ENCODE measurements at places on chromosomes 3 and 15.

- no peak for DNase-seq
Measured at GRCh38 chr3:127927829-127928604, 13.0 kb downstream of the KBTBD12 start.

DNA sequence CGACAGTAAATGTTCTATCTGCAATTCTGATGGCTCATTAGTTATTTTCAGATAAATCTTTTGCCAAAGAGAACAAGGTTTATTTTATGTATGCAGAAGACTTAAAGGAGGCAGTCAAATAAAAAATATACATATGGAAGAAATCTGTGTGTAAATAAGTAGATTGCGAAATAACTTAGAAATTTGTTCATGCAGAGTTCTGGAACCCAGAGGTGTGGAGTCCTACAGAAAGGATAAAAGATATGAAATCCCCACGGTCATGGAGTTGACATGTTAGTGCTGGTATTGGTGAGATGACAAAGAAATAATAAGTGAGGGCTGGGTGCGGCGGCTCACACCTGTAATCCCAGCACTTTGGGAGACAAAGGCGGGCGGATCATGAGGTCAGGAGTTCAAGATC, 111.2 kb upstream of the CFAP20DC start:
- DNase-seq: no peak

GRCh38 chr15:50145451-50145872, 26.4 kb upstream of the ATP8B4 start:
- DNase-seq: no peak

DNA sequence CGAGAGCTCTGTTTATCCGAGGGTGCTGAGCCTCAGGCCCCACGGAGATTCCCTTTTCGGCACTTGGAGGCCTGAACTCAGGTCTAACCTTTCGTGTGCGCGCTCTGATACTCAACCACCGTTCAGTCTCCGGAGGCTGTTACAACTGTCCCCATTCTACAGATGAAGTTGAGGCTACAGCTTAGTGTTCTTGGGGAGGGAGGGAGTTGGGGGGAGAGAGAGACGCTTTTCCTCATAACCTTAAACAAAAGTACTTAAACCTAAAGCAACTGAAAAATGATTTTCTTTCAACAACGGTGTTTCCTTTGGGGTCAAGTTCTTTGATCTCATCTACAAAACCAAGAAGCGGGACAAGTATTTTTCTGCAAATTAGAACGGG, 952 bp upstream of the CHST2 start:
- no peak for DNase-seq

DNA sequence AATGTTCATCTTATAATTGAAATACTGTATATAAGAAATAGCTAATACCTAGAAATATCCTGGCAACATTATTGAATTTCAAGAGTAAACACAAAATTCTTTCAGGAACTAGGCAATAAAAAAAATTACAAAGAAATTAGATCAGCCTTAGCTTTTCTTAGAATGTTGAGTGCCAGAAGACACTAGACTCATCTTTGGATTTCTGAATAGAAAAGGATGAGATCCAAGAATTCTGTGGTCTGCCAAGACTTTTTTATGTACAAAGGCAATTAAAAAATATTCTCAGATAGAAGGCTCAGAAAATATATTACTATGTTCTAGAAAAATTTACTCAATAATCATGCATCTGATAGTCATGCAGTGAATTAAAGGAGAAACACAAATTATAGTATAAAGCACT, 294.5 kb upstream of the CDIN1 start:
- no peak for DNase-seq

GRCh38 chr15:53203454-53203853, 413.3 kb upstream of the ONECUT1 start:
- no peak for DNase-seq

GRCh38 chr3:153626158-153626557, 464.1 kb downstream of the RAP2B start:
- no peak for DNase-seq

- no peak for DNase-seq
Measured at GRCh38 chr3:187082758-187083375, 56.4 kb downstream of the RPL39L start.

- no peak for DNase-seq
Measured at GRCh38 chr15:42919308-42919707, 1.3 kb downstream of the TTBK2 start.

DNA sequence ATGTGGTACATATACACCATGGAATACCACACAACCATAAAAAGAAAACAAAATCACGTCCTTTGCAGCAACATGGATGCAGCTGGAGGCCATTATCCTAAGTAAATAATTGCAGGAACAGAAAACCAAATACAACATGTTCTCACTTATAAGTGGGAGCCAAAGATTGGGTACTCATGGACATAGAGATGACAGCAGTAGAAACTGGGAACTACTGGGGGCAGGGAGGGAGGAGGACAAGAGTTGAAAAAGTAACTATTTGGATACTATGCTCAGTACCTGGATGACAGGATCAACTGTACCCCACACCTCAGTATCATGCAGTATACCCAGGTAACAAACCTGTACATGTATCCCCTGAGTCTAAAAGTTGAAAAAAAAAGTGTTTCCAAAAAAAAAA, 23.2 kb upstream of the ATOSA start:
- no peak for DNase-seq

GRCh38 chr15:77646104-77646694, 13.5 kb upstream of the LINGO1 start:
- no peak for DNase-seq

GRCh38 chr15:78067328-78068228, 9.9 kb downstream of the TBC1D2B start:
- no peak for DNase-seq

GRCh38 chr15:88835119-88835518, 31.9 kb downstream of the ACAN start:
- DNase-seq: no peak

DNA sequence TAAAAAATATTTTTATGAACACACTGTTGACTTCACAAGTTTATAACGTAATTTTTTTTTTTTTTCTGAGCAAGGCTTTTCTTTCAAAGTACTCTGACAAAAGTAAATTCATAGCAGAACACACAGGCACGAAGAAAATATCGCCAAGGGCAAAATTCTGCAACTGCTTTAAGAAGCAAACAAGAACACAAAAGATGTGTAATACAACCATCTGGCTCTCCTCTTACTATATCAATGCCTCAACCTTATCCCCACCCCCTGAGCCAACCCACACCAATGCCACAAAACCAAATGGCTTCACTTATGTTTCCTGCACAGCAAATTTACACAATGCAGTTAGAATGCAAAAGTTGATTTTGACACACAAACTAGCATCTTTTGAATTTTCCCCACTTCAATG, 274.2 kb downstream of the FOXP1 start:
- peak; percentile 50 for DNase-seq

GRCh38 chr3:42205800-42206514, 60.0 kb downstream of the CCK start:
- DNase-seq: no peak

- DNase-seq: no peak
Measured at GRCh38 chr15:83310521-83311456, 26.3 kb upstream of the BNC1 start.

DNA sequence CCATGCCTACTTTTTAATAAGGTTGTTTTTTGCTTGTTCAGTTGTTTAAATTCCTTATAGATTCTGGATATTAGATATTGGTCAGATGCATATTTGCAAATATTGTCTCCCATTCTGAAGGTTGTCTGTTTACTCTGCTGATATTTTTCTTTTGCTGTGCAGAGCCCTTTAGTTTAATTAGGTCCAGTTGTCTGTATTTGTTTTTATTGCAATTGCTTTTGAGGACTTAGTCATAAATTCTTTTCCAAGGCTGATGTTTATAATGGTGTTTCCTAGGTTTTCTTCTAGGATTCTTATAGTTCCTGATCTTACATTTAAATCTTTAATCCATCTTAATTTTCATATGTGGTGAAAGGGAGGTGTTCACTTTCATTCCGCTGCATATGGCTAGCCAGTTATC, 77.4 kb downstream of the PTPRG start:
- DNase-seq: no peak

GRCh38 chr15:70197945-70198361, 100.2 kb upstream of the TLE3 start:
- DNase-seq: no peak

DNA sequence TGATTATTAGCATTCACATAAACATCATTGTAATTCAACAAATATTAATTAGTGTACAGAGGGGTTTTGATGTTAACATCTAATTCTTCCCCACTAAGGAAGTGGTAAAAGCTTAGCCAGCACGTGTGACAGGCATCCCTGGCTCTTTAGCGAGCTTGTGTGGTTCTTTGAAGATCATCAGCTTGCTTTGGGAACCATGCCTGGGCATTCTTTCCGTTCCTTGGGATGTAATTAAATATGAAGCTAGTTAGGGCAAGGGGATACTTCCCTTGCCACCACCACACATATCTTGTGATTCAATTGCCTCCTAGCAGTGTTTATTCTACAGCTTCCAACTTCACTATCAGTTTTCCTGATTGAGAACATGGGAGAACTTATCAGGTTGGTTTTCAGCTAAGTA, 246.5 kb downstream of the MYRIP start:
- no peak for DNase-seq

- no peak for DNase-seq
Measured at GRCh38 chr3:53672981-53673380, 173.2 kb downstream of the CHDH start.

GRCh38 chr15:93246266-93247242, 157.5 kb upstream of the RGMA start:
- DNase-seq: no peak

DNA sequence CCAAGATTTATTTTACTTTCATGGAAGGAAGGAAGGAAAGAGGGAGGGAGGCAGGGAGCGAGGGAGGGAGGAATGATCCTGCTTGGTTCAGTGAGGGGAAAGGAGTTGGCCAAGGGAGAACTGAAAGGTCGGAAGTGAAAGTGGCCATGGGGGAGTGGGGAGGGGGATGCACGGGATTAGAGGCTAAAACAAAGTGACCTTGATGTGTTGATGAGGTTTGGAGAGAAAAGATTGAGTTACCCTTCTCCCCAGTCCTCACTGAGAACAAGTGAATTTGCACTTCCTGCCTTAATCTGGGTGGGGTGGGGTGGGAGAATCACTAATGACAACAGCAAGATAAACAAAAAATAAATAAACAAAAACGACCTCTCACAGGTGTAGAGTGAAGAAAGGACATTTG, 212.0 kb upstream of the TLE3 start:
- DNase-seq: no peak

- DNase-seq: no peak
Measured at GRCh38 chr3:85808755-85809154, 850.0 kb downstream of the CADM2 start.

GRCh38 chr3:31135546-31135945, 241.1 kb upstream of the GADL1 start:
- no peak for DNase-seq

GRCh38 chr3:50265571-50265970, 3.4 kb upstream of the SEMA3B start:
- DNase-seq: no peak

GRCh38 chr3:133573629-133574194, at the start of gene CDV3:
Gene CDV3 (plus strand): TSS chr3:133573686. CDS start chr3:133574045, 359 bp downstream.
- DNase-seq: no peak

DNA sequence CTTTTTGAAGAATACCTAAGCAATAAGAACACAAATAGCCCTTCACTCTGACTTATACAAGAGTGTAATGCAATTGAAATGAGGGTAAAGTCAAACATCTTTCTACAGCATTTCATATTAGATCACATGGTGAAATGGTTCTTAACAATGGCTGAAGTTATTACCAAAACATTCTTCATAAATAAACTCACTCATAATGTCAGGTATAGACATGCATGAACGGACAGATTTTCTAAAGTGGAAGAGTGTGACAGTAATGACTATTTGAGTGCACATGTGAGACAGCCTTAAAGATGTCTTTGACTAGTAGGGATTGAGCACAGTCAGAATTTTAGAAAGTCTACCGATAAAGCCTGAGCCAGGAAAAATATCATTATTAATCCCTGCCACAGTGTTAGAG, 471.0 kb downstream of the ZPLD1 start:
- no peak for DNase-seq

GRCh38 chr3:130627882-130628281, 110.9 kb downstream of the COL6A6 start:
- DNase-seq: no peak

Measured in stimulated activated CD8-positive, alpha-beta memory T cell treated with anti-CD3 and anti-CD28 coated beads, Interleukin-7, amount 100 ng/mL, for 48 hours (primary cell).